ENCODE measurements at places on chromosomes 2 and 18.
A peak's percentile ranks its signal among the peaks of the same experiment; 100 is the strongest.

GRCh38 chr2:128311216-128311754 is 7.4 kb downstream of the HS6ST1 start:
- DNase-seq, result no peak

DNA sequence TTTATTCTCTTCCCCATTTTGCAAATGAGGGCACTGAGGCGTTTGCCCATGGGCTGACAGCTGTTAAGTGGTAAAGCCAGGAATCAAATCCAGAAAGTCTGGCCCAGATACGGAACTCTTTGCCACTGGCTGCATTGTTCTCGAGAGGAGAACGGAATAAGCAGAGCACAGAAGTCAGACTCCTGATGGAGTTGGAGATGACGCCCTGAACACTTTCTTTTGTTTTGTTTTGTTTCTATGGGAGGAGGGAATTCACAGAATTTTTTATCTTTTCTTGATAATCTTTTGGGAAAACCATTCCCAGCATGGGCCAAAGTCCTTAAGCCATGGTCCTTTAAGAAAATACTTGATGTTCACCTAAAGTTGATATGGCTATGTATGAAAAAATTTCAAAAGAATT is 322.2 kb downstream of the RDH14 start:
- DNase-seq, result no peak

- DNase-seq, result no peak
Observed at GRCh38 chr2:226877491-226877890, 41.6 kb downstream of the RHBDD1 start.

DNA sequence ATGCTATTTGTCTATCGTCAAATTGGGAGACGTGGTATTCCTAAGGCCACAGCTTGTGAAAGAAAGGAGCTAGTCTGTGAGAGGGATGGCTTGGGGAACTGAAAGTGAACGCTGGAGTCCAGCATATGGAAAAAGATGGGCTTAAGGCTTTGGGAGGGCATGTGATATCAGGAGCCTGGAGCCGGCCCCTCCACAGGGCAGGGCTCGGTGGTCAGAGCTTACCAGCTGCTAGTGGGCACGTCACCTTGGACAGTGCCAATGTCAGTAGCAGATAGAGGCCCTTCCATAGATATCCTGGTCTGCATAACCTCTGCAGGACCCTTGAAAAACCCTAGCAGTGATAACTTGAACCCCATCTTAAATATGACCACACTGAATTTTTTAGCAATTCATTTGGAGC is 259.1 kb upstream of the RAB6C start:
- DNase-seq, result no peak

- DNase-seq, result no peak
Observed at GRCh38 chr2:160073284-160073888, 11.0 kb upstream of the PLA2R1 start.

DNA sequence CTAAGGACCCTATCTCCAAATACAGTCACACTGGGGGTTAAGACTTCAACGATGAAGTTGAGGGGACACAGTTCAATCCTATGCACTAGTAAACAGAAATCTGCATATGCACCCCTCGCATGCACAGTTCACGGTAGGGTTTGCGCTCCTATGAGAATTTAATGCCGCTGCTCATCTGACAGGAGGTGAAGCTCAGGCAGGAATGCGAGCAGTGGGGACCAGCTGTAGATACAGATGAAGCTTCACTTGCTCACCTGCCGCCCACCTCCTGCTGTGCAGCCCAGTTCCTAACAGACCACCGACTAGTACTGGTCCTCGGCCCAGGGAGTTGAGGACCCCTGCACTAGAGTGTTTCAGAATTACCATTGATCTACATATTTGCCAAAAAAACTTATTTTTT is 40.0 kb upstream of the FAHD2A start:
- peak; percentile 53 for DNase-seq

GRCh38 chr2:136376211-136376610 is 258.3 kb upstream of the CXCR4 start:
- no peak for DNase-seq

DNA sequence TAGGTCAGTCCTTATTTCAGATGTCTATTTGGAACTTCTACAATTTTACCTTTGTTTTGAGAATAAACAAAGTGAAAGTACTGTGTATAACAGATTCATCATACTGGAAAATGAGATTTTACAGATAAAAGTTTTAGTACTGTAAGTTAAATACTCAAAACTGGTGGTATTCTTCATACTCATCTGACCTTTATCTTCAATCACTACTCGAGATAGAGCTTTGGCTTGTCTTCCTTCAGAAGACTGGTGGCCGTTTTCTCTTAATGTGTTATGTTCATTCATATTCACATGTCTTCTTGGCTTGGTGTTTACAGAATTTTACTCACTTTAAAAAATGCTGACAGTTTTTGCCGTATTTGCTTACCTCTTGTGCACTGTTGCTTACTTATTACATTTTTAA is 2.1 kb downstream of the SPOPL start:
- DNase-seq, result no peak

GRCh38 chr2:167890739-167891138 is 356.7 kb downstream of the STK39 start:
- no peak for DNase-seq

DNA sequence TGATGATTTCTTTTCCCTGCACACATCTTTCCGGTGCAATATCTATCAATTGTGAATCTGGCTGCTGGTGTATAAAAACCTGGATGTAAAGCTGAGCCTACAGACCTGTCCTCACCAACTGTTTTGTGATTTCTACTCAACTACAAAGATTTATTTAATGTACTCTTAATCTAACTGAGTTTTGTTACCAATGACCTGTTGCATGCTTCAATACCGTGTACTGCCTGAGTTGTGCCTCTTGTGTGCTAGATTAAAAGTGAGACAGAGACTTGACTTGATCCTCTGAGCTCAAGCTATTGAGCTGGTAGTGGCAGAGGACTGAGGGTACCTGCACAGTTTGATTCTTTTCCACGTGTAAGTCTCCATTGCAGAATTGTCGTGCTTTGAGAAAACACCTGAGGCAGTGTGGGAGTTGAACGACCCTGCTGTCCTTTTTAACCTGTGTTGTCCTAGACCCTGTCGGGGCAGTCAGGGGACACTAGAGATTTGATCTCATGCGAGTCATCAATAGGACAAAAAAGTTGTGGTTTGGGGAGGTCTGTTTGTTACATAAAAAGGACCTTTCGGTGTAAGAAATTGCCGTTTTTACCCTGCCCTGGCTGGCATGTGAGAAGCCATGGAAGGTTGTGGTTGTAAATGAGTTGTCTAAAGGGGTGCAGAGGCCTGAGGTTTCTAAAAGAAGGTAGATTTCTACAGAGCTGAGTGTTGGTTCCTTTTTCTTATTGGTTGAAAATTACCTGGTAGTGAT is 231.3 kb downstream of the ALPK2 start:
- DNase-seq, result no peak

GRCh38 chr2:114108824-114109416 is 219.0 kb downstream of the ACTR3 start:
- no peak for DNase-seq

GRCh38 chr2:222750533-222750932 is 79.1 kb downstream of the MOGAT1 start:
- DNase-seq, result no peak

DNA sequence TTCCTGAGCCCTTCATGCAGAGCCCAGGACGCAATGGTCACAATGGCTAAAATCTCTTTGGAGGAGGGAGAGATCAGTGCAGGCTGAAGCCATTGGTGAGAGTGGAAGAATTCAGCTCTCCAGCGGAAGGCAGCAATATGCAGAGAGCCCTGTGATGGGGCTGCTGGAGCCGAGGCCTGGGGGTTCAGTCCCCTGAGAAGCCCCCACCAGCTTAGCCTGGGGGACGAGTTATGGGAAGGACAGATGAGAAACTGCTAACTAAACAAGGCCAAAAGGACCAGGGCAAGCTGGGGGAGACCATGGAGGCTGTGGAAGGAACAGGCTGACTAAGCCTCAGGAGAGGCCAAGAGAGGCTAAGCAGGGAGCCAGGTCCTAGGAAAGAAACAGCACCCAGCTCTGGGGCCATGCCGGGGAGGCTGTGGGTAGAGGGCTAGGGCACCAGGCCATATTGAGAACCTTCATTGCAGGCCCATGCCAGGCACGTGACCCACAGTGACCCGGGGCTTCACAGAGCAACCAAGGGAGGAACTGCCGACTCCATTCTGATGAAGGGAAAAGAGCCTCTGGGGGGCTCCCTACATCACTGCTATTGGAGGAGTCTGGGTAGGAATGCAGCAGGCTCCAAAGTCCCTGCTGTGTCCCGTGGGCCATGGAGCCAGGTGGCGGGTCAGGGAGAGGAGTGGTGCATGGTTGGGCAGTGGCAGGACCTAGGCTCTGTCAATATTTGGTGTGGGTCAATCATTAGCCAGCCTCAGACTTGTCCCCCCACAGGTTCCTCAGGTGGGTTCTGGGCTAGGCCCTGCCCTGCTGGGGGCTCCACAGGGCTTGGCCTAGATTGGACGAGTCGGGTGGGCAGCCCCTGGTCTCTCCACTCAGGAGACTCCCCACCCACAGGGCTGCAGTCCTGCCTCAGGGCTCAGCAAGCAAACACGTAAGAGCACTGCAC is 19.8 kb downstream of the PROC start:
- DNase-seq, result no peak

- peak; percentile 75 for DNase-seq
Observed at GRCh38 chr2:57850415-57851130, 196.0 kb upstream of the VRK2 start.

DNA sequence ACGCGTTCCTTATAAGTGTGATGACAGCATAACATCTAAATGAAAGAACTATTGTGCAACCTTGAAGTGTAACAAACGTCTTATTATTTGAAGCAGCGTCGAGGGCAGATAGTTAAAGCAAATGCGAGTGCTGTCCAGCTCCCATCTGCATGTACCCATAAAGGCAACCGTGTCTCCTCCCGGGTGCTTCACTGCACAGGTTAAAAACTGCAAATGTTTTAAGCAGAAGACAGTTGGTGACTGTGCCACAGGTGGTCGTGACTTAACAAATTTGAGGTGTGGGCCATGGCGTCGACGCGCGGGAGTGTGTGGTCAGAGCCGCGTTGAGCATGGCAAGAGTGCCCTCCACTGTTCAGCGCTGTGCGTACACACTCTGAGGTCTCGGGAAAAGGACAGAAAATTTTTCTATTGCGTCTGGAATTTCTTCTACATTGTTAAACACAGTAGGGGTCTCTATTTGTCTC is 6.4 kb downstream of the SALL3 start:
- no peak for DNase-seq

Measured in mesenteric fat pad (tissue), 1 donor.